Mesendoderm (in vitro differentiated cells): ENCODE measurements at places on chromosomes 7 and 10.

GRCh38 chr7:33932832-33933468 lies 27.6 kb downstream of the BMPER start:
- peak; percentile 93 for DNase-seq

DNA sequence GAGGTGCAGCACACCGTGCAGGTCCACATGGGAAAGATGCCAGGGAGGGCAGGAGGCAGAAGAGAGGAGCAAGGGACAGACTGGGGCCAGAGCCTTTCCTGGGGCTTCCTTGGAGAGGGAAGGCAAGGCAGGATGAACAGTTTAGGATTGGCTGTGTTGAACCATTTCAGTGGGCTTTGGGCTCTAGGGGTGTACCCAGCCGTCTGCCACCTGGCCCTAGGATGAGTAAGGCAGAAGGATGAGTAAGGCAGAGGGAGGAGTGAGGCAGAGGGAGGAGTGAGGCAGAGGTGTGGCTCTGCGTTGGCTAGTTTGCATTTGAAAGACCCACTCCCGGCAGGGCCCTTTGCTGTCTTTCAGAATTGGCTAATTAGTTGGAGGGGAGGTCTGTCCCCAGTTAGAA lies 31.5 kb upstream of the PRF1 start:
- DNase-seq, result peak; percentile 72

GRCh38 chr10:110274647-110275046 lies 30.1 kb downstream of the SMNDC1 start:
- DNase-seq, result no peak

- no peak for DNase-seq
These were observed 166.8 kb upstream of the TBX20 start for GRCh38 chr7:35420656-35421055.

- DNase-seq, result no peak
These were observed 32.6 kb downstream of the CCDC172 start for GRCh38 chr10:116356833-116357232.

DNA sequence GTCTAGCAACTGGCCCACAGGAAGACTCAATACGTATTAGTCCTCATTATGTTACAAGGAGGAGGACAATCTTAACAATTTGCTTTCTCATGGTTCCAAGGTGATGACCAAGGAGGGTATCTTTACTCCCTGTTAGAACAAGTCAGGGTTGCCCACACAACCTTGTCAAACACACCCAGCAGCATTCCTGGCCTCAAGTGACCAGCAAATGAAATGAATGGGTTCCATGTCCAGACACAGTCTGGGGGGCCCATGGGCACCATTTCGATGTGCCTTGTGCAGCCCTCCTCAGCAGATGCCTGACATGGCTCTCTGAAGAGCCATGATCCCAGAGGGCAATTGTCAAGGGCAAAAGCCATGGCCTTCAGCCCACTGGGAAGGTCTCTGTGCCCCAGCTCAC lies 40.8 kb downstream of the ANXA8 start:
- no peak for DNase-seq
